ENCODE measurements at places on chromosomes 6 and 20. TPM values are rescaled to one million over a fixed set of nuclear protein-coding genes. Genes with fewer than 3 reads are reported as not detected.

The CABLES2 gene
- total RNA-seq = 1.9 TPM

- no peak for DNase-seq
These were observed 299.8 kb downstream of the LRFN2 start for GRCh38 chr6:40287296-40287850.

- peak; percentile 66 for DNase-seq
These were observed 83.8 kb downstream of the IYD start for GRCh38 chr6:150452428-150453243.

The GNRH2 gene
- not detected for total RNA-seq

The PLEKHG1 gene
- total RNA-seq = 49.8 TPM

The TMEM170B gene
- total RNA-seq = 5.8 TPM

The CCN6 gene
- total RNA-seq = 0.39 TPM

The OPRL1 gene
- 0.89 TPM for total RNA-seq

The THEMIS gene
- total RNA-seq = 0.10 TPM

DNA sequence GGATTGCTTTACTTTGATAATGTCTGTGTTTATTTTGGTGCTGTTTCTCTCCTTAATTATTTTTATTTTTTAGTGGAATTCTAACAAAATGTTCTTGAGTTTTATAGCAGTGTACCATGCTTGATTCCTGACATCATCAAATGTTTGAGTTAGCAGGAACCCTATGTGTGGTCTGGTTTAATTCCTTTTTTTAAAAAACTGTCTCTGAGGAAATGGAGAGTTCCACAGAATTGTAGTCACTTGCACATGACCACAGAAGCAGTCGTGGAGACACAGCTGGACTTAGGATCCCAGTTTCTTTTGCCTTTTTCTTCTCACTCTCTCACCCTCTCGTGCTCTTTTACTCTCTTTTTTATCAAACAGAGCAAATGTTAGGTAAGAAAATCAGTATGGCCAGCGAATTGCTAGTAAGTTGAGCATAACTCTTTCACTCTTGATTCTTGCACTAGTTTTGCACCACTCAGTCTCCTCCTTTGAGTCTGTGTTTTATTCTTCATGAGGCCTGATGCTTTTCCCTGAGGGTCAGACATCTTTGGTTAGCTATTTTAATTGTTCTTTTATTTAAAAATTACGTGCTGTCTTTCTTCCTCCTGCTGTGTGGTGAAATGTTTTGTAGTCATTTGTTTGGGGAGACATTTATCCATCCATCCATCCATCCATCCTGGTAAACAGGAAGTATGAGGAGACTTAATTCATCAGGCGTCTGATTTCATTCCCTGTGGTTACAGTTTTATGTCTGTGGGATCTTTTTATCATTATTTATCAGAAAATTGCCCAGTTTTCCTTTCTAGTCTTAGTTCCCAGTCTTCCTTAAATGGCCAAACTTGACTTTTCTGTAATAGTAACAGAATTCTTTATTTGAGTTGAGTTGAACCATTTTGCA lies 83.0 kb downstream of the SCAF8 start:
- DNase-seq = no peak

DNA sequence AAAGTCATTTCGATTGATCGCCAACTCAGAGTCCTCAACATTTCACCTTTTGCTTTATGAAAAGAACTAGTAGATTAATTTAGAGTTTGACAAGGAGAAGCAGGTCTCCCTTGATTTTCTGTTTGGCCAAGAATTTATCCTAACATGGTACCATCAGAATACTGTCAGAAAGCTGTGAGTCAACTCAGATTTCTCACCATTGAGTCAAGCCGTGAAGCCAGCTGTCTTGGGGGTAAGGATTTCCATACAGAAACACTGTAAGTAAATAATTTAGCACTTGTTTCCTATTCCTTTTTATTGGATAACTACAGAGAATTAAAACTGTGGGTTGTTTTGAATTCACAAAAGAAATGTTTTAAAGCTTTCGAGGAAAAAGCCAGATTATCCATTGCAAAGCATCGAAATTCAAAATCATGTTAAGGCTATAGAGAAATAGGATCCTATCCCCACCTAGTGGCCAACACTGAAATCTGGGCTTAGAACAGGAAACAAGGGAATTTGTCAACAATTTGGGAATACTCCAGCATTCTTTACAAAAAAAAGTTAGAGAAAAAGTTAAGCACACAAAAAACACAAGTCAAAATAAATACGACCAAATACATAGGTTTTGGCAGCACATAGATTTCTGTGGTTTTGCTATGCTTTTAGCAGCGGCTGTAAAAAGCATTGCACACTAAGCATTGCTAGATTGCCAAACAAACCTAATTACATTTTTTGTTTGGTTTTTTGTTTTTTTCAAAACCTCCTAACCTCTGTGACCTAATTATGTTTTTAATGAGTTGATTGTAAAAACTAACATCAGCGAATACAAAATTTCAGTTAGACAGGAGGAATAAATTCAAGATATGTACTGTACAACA lies 44.2 kb downstream of the COL11A2 start:
- peak; percentile 36 for DNase-seq

DNA sequence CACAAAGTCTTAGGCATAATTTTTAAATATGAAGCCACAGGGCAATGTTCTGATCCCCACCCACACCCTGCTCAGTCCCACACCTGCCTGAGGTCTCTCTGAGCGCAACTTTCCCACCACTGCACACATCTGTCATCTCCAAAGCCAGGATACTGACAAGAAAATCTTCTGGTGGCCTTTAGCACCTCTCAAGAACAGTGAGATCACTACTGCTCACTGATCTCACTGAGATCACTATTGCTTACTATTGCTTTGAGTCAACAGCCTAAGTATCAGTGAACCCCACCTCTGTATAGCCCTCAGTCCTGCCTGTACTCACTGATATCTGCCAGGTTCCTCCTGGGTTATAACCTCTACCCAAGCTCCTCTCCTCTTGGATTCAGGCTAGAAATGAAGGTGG lies 6.4 kb downstream of the TNFRSF21 start:
- DNase-seq = no peak

The SALL4 gene
- total RNA-seq = 2.7 TPM

The ARMC2 gene
- total RNA-seq = 5.2 TPM

- DNase-seq = no peak
These were observed 20.0 kb upstream of the UBE2J1 start for GRCh38 chr6:89372506-89372901.

The ADGB gene
- total RNA-seq = 0.10 TPM

The SLC22A1 gene
- 0.59 TPM for total RNA-seq

The TMEM74B gene
- total RNA-seq = 2.5 TPM

GRCh38 chr20:10511509-10512251 lies 76.6 kb downstream of the SLX4IP start:
- DNase-seq = peak; percentile 22

GRCh38 chr6:150830439-150831165 lies 34.9 kb upstream of the MTHFD1L start:
- no peak for DNase-seq

The SGK2 gene
- 8.3 TPM for total RNA-seq

DNA sequence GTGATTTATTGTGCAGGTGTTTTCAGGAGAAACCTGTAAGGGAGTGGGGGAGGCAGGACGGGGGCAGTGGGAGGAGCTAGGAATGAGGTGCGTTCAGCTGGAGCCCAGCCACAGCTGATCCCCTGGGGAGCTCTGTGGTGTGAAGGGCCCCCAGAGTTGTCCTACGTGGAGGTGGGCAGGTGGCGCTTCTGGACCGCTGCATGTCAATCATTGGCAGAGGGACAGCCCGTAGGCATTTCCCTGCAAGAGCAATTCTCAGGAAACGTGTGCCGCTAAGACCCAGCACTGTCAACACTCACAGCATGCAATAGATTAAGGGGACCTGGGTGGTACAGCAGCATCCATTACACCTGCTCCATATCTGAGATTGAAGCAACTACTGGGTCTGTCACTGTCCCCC lies 88.0 kb downstream of the PRND start:
- no peak for DNase-seq

Measured in skin of body (tissue), 3 donors.